ENCODE measurements at places on chromosomes 5 and 9.

DNA sequence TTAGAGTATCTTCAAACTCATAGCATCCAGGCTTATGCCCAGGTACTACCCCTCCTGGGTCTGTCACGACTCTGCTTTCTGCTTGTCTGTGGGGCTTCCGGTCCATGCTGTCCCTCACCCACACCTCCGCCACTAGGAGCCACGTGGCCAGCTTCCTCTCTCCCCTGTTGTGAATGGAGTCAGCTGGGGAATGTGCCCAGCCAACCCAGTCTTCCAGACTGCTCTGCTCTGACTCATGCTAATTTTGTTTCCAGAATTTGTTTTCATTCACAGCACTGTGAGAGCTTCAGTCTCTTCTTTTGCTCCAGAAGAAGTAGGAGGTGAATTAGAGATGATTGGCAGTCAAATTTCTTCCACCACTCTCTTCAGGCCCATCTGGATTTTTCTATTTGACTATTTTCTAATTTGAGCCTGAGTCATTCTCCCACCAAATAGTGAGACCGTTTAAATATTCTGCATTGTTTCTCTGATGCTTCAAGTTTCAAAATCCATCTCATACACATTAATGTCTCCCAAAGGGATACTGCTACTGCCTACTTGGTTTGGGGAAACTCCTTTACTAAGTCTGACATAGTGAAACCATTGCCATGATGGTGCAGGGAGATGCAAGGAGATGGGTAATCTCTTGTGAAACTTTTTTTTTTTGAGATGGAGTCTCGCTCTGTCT lies 424.1 kb upstream of the KIF2A start:
- DNase-seq, result peak; percentile 6

GRCh38 chr5:110354915-110355644 lies 371.4 kb downstream of the TMEM232 start:
- peak; percentile 19 for DNase-seq

GRCh38 chr9:134326724-134327601 lies 708 bp downstream of the RXRA start:
- DNase-seq, result no peak

- peak; percentile 73 for DNase-seq
These were observed 61.3 kb downstream of the BOD1 start for GRCh38 chr5:173554989-173555705.

DNA sequence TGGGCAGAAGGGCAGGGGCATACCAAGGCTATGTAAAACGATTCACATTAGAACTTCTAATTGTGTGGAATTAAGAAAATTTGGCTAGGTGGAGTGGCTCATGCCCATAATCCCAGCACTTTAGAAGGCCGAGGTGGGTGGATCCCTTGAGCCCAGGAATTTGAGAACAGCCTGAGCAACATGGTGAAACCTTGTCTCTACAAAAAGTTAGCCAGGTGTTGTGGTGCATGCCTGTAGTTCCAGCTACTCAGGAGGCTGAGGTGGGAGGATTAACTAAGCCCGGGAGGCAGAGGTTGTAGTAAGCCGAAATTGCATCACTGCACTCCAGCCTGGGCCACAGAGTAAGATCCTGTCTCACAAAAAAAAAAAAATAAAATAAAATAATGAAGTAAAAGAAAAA lies 65.2 kb downstream of the LIX1 start:
- DNase-seq, result no peak

GRCh38 chr9:14358523-14358922 lies 44.6 kb upstream of the NFIB start:
- no peak for DNase-seq

DNA sequence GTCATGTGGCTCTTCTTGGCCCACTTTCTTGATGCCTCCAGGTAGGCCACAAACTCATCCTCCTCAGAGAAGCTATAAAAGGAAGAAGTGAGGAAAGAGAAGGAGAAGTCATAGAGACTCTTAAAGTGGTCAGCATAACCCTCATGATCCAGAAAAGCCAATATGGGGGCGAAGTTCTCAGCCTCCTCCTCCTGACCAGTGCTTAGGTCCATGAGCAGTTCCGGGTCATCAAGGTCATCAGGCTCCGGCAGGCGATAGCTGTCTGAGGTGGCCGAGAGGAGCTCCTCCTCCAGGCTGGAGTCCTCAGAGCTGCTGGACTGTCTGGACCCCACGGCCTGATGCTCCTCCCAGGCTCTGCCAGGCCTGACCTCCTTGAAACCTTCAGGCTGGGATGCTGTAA lies 34.7 kb downstream of the SH3TC2 start:
- no peak for DNase-seq

DNA sequence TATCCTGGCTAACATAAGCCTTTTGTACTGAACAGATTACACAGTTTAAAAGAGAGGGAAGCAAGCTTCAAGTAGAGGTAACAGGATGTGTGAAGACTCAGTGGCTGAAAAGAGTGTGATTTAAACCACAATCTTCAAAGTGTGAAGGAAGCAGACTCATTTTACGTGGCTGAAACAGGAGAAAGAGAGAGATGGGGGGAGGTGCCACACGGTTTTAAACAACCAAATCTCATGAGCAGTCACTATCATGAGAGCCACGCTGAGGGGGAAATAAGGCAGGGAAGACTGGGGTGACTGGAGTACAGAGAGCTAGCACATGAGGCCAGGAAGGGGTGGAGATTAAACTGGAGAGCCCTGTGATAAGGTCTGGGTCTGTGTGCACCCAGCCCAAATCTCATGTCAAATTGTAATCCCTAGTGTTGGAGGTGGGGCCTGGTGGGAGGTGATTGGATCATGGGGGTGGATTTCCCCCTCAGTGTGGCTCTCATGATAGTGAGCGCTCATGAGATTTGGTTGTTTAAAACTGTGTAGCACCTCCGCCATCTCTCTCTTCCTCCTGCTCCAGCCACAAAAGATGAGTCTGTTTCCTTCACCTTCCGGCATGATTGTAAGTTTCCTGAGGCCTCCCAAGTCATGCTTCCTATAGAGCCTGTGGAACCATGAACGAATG lies 318.6 kb upstream of the CD180 start:
- DNase-seq, result no peak

DNA sequence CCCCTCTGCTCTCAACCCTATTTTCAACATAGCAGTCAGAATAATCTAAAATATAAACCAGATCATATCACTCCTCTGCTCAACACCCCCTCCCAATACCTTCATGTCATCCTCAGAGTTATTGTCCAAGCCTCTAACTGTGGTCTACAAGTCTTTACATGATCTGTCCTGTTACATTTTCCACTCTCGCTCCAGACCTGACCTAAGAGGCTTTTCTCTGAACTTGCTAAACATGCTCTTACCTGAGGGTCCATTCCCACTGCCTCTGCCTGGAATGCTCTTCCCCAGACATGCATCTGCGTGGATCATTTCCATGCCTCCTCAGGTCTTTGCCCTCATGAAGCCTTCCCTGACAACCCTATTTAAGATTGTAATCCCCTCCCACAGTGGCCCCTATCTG lies 12.0 kb downstream of the NIPSNAP3B start:
- no peak for DNase-seq

GRCh38 chr9:19290103-19290502 lies 59.6 kb downstream of the DENND4C start:
- no peak for DNase-seq

DNA sequence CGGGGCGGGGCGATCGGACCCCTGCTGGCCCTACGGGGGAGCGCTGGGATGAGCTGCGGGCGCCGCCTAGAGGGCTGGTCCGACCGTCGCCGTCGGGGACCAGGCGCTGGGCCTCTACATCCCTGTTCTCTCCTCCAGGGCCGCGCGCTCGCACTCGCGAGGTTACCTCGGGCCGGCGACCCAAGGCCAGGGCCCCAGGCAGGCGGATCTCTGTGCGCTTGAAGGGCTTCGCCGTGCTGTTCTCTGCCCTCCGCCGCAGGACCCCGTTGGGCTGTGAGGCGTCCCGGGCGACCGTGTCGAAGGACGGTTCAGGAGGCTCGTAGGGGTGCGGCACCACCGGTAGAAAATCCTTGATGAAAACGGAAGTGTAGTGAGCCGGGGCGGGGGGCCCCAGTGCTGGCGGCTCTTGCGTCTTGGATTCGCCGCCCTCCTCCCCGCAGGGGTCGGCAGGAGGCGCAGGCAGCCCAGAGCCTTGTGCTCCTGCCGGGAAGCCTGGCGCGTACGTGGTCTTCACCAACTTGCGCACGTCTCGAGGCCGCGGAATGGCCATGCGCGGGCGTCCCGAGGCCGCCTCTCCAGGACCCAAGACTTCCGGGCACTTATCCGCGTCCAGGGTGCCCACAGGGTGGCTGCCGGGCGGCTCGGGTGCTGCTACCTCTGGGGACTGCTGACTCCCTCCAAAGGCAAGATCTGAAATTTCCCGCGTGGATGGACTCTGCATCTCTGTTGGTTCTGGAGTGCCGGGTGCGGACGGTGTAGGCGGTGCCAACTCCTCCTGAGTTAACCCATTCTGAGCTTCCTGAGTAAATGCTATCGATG lies 2.0 kb downstream of the PROB1 start:
- DNase-seq, result no peak

- no peak for DNase-seq
These were observed 133.1 kb downstream of the MACIR start for GRCh38 chr5:103391659-103392058.

- DNase-seq, result no peak
These were observed 46.3 kb upstream of the SMIM23 start for GRCh38 chr5:171739271-171739670.

DNA sequence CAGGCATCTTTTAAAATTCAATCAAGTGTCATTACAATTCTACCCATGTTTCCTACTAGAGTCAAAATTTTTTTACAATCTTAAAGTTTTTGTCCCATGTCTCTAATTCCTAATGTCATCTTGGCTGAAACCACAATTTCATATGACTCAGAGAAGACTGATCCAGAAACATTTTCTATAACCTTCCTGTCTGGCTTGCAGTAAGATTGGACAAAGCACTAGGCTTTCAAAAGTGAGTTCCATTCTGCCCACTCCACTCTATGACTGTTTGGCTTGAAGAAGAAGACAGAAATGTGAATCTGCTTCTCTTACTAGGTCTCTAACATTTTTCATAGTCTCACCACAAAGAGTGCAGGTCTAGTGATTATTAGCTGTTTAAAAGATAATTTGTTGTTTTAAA lies 88.8 kb downstream of the NR3C1 start:
- DNase-seq, result no peak

DNA sequence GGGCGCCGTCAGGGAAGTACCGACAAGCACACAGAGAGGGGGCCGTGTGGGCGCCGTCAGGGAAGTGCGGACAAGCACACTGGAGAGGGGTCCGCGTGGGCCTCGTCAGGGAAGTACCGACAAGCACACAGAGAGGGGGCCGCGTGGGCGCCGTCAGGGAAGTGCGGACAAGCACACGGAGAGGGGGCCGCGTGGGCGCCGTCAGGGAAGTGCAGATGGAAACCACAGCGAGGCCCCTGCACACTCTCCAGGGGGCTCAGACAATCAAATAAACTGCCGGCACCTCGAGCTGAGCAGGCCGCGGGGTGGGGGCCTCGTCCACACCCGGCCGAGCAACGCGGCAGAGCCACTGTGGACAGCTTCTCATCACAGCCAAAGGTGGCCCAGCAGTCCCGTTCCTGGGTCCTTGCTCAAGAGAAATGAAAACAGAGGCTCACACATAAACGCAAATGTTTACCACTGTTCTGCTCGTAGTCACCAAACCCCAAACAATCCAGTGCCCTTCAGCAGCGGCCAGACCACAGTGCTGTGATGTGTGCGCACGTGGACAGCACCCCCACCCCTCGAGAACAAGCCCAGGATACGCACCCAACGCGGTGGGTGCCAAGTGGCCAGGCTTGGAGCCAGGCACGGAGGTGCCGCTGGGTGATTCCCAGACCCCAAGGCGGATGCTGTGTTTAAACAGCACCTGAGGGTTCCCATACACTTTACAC lies 24.7 kb downstream of the TPPP start:
- no peak for DNase-seq

GRCh38 chr9:92151691-92152393 lies 36.6 kb upstream of the SPTLC1 start:
- no peak for DNase-seq

- DNase-seq, result no peak
These were observed 568.3 kb downstream of the CCDC171 start for GRCh38 chr9:16121168-16121567.

DNA sequence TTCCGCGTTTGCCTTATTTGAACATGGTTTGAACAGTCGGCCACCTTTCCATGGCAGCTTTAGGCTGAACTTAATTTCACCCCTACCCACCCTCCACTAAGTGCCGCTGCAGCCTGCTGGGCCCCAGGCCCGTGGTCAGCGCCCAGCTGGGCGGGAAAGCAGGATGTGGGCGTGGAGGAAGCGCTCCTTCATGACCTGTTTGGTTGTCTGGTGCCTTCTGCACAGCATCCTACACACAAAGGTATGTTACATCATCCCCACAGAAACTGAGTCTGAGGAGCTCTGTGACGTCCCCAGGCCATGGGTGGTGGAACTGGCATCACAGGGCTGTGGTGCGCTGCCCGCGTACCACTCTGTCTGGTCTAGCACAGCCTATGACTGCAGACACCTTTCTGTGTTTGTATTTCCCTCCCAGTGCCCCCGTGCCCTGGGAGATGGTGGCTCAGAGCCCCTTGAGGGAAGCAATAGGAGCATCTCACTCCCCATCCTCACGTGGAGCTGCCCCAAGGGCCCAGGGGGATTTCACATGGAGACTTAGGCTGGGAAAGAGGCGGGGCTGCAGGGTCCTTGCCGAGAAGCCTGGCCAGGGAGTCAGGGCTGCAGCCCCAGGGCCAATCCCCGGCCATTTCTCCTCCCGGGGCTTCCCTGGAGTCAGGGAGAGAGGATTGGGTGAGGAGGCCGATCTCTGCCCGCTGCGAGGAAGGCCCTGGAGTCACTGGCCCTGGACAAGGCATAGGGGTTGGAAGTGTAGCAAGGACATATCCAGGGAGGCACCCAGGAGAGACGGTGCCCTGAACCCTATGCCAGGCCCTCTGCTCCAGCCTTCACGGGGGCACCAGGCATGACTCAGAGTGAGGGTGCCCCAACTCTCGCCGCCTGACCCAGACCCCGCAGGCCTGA lies 37.5 kb upstream of the SUSD3 start:
- no peak for DNase-seq

DNA sequence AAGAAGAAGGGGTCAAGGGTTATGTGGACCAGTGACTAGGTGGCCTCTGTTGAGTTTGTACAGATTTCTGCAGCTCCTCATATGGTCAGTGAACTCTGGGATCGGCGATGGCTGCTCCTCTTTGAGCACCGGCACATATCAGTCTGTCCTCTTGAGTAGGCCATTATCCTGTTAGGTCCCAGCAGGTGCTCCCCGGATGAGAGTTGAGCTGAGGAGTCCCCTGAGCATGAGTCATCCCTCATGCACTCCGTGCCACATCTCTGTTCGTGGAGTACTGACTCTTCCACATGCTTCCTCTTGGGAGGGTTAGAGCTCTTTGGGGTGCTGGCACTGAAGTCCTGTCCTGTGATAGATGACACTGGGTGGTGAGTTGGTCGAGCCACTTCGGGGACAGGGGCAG lies 143.7 kb downstream of the PTTG1 start:
- no peak for DNase-seq
